Stimulated activated CD8-positive, alpha-beta memory T cell treated with anti-CD3 and anti-CD28 coated beads, Interleukin-7, amount 100 ng/mL, for 4 hours (primary cell): ENCODE measurements at places on chromosomes 6 and 20.

GRCh38 chr20:60808701-60809100 is 443.4 kb upstream of the CDH4 start:
- no peak for DNase-seq

DNA sequence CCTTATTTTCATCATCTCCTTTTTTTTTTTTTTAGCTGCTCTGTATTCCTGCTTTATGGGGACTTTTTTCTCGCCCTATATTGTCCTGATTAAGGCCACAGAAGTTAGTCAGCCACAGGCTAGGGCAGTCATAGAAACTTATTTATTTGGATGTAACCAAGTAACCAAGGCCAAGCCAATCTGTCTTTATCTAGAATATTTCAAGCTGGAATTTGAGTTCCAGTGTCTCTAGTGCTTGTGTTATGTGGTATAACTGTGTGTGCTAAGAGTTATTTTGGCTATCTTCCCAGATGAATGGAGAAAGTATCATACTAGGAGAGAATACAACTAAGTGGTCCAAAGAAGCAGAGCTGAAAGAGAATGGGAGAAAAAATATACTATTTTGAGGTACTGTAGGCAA is 751.5 kb downstream of the CBLN4 start:
- no peak for DNase-seq

- no peak for DNase-seq
These were observed 35.1 kb downstream of the SRC start for GRCh38 chr20:37380864-37381579.

GRCh38 chr6:50116390-50116789 is 66.7 kb upstream of the DEFB112 start:
- DNase-seq: no peak

- DNase-seq: no peak
These were observed 68.1 kb downstream of the PLCB4 start for GRCh38 chr20:9137001-9137400.

- no peak for DNase-seq
These were observed 49.7 kb downstream of the SLC22A23 start for GRCh38 chr6:3406891-3407809.

GRCh38 chr6:97864366-97864765 is 581.4 kb upstream of the MMS22L start:
- no peak for DNase-seq

DNA sequence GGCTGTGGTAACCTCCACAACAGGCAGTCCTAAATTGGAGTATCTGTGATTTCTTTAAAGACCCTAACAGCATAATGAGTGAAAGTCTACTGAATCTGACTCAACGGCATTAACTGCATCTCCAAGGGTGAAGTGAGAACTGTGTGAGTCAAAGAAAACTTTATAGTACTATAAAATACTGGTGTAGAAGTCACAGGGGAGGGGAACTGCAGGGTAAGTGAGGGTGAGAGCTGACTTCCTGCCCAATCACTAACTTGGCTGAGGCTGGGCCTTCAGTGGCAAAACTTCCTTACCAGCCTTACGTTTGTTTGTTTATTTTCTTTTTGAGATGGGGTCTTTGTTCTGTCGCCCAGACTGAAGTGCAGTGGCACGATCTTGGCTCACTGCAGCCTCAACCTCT is 109.8 kb downstream of the PTPRK start:
- no peak for DNase-seq

- DNase-seq: no peak
These were observed 15.2 kb downstream of the VNN1 start for GRCh38 chr6:132698608-132699007.

DNA sequence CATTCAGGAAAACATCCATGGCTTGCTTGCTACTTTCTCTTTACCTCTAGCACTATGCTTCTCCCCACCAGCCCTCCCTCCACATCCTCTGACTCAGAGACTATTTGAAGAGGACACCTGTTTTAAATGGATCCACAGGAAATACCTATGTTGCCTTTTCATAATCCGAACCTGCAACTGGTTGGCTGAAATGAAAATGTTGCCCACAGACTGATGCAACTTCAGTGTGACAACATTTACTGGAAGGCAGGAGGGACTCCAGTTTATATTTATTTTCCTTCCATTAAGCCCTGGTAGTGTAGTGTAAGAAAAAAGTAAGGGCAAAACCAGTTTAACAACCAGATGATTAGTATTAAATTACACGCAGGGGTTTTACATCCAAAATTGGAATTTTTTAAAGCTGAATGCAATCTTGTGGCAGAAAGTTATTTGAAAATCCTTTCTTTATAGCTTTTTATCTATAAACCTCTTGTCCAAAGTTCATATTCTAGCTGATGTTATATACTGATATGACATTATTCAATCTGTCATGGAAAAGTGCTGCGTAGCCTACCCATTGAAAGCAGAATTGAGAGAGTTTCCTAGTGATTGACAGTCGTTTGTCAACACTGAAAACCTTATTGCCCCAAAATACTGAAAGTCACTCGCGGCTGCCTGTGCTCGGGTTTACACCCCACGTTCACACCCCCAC is 881 bp upstream of the AIG1 start:
- no peak for DNase-seq

- DNase-seq: no peak
These were observed 7.5 kb downstream of the NFATC2 start for GRCh38 chr20:51535075-51535386.

- DNase-seq: no peak
These were observed 8.1 kb upstream of the TSPYL1 start for GRCh38 chr6:116287689-116288282.

- no peak for DNase-seq
These were observed 6.2 kb upstream of the DEFB132 start for GRCh38 chr20:251354-251753.

- DNase-seq: no peak
These were observed 557.3 kb upstream of the MAP3K7 start for GRCh38 chr6:91144126-91144525.

- DNase-seq: no peak
These were observed 111.6 kb downstream of the RTN4IP1 start for GRCh38 chr6:106517706-106518105.

DNA sequence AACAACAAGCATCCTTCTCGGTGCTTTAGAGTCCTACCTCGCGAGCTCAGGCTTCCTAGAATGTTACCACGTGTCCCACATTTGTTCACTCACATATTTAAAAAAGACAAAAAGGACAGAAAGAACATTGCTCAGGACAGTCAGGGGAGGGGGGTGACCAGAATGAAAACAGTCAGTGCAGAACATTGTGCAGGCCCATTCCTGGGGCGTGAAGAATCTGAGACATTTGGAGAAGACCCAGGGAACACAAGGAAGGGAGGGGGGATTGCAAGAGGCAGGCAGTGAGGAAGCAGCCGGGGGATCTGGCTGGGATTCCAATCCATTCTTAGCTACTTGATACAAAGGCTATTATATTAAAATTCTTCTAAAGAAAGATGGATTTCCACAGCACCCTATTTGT is 270.4 kb upstream of the CITED2 start:
- DNase-seq: no peak

DNA sequence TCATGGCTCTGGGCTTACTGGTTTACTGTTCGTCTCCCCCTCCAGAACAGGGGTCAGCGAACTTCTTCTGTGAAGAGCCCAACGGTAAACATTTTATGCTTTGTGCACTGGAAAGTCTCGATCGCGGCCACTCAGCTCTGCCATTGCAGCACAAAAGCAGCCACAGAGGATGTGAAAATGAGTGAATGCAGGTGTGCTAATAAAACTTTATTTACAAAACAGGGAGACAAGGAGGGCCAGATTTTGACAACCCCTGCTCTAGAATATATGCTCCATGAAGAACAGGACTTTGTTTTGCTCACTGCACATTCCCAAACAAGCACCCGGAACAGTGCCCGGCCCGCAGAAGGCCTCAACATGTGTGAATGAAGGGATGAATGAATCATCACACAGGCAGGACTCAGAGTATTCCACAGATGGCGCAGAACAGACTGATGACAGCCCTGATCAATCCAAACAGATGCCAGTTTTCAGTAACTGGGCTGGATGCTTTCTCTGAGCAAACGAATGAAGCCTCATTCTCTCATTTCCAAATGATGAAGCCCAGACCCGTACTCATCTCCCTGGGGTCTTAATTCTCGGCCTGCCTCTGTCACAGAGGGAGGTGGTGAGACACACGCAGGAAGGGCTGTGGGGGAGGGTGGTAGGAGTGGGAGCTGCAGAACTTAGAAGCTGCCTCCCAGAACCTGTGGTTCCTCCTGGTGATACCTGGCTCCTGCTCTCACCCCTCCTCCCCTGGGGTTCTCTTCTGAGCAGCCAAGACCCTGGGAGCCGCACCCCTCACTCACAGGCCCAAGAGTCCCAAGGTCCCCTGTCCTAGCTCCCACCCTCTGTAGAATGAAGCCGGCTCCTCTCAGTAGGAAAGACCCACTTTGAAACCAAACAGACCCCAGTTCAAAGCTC is 196.4 kb downstream of the PREX1 start:
- DNase-seq: no peak

DNA sequence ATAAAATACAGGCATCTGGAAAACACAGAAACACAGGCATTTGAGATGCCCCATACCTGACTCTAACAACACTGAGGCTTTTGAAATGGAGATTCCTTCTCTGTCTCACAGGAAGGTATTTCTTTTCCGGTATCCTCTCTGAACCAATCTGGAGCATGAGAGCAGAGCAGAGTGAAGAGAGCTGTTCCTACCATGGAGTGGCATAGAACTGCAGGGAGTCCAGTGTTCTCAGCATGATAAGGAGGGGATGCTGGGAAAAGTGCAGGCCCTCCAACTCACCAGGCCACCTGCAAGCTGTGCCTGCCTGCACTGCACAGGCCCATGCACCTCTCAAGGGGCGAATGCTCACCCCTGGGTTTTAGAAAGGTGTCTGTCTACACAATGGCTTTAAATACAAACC is 89.2 kb downstream of the FOXA2 start:
- no peak for DNase-seq

DNA sequence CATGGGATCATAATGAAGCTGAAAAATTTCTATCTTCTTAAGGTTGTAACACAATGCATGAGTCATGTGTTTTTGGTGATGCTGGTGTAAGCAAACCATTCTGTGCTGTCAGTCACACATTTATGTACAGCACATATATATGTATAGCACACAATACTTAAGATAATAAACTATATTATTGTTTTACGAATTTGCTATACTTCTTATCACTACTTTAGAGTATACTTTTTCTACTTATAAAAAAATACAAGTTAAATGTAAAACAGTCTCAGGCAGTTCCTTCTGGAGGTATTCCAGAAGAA is 920.1 kb upstream of the FLRT3 start:
- no peak for DNase-seq

GRCh38 chr6:13267142-13267651 is 61.1 kb downstream of the TBC1D7 start:
- no peak for DNase-seq

DNA sequence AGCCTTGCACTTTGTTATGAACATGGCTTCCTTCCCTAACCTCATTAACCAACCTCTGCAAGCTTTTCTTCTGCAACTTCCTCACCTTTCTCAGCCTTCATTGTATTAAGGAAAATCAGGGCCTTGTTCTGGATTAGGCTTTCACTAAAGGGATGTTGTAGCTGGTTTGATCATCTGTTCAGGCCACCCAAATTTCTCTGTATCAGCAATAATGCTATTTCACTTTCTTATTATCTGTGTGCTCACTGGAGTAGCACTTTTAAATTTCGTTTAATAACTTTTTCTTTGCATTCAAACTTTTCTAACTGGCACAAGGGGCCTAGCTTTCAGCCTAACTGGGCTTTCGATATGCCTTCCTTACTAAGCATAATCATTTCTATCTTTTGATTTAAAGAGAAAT is 96.7 kb downstream of the GFRAL start:
- DNase-seq: no peak

DNA sequence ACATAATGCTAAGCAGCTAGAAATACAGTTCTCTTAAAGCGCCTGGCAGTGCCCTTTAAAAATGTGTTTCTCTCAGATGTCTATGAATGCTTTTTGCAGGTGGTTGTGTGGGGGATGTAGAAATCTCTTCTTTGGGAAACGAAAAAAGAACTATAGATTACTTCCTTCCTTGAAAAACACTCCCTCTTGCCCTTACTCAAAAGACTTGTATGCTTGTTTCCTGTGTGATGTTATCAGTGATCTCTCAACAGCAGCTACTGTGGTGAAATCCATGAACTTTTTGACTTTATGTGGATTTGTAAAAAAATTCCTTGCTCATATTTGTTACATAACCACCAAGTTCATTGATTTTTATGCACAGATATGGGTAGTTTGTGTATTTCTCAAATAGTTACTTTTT is 916.5 kb downstream of the QKI start:
- no peak for DNase-seq
